T-helper 17 cell (primary cell): ENCODE measurements at places on chromosomes 12 and 14.

DNA sequence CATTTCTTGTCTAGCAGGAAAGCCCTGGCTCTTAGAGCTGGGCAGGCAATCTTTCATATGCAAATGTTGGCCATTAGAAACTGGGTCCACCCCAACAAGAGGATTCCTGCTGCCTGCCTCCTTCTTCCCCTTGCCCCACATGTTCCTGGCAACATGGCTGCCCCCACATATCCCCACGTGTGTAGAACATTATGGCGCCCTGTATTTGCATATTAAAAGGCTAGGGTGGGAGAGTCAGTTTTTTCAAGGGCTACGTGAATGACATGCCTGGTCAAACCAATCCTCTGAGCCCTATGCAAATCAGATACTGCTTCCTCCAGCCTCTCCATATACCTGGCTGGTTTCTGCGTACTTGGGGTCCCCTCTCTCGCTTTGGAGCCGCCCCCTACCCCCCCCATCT, 514.0 kb downstream of the FUT8 start:
- DNase-seq, result no peak

- DNase-seq, result peak; percentile 72
Observed at GRCh38 chr12:48814262-48815125, 3.8 kb upstream of the CACNB3 start.

DNA sequence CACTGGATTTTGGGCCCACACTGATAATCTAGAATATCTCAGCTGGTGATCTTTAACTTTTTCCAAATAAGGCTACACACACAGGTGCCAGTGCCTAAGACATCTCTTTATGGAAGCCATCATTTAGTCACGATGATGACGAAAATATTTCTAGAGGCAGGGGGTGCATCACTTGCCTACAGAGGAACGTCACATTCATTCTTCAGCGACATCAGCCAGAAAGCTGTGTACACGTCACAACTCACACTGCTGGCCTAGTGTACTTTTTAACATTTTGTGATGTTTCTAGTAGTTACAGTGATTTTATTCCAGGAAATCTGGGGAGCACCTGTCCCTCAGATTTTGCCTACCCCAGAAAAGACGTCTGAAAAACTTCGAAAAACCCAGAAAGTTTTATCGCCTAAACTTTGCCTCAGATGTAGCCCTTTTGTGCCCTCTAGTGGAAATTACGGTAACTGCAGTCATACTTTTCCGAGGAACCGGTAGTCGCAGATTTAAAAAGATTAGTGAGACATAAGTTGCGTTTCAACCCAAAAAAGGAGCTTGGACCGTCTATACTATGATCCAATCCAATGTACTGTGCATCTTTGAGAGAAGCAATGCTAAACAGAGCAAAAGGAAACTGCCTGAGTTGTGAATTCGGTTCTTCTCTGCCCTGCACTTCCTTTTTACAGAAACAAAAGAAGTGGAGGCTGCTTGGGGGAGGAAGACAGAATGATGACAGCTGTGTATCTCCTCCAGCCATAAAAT, 64.3 kb upstream of the STON2 start:
- peak; percentile 52 for DNase-seq

GRCh38 chr12:6534695-6534944, 303 bp downstream of the GAPDH start:
- no peak for DNase-seq

DNA sequence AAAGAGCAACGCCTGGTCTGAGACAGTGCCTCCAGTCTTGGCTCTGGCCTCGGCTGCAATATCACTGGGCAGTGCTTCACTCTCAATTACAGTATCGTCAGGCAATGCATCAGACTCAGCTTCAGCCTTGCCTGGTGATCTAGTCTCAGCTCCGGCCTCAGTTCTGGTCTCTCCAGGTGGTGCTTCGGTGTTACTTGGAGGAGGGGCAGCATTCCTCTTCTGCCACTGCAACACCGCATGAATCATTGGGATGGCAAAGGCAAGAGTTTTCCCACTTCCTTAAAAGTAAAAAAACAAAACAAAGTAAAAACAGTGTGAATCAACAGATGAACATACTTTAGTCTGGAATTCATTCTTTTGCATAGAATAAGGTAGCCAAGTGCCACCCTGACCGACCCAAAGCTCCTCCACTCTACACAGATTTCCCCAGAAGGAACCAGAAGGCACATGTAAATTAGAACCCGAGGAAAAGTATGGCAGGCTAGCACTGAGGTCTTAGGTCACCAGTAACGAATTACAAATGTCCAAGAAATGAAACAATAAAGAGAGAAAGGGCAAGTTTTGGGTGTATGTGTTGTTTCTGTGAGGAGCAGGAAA, 18.6 kb downstream of the DDX24 start:
- DNase-seq, result no peak

- DNase-seq, result no peak
Observed at GRCh38 chr12:32535288-32535999, 136.1 kb downstream of the FGD4 start.

DNA sequence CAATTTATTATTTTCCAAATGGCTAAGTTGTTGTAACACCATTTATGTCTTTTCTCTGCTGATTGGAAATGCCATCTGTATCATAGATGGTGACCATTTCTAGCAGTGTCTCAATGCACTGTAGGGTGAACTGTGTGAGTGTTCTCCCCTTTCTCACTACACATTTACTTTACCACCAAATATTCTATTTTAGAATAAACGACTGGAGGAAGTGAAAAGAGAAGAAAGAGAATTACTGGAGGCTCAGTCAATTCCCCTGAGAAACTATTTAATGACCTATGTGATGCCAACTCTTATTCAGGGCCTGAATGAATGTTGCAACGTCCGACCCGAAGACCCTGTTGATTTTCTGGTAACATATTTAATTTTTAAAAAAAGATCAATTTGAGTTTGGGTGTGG, 15.5 kb upstream of the PAPOLA start:
- no peak for DNase-seq

DNA sequence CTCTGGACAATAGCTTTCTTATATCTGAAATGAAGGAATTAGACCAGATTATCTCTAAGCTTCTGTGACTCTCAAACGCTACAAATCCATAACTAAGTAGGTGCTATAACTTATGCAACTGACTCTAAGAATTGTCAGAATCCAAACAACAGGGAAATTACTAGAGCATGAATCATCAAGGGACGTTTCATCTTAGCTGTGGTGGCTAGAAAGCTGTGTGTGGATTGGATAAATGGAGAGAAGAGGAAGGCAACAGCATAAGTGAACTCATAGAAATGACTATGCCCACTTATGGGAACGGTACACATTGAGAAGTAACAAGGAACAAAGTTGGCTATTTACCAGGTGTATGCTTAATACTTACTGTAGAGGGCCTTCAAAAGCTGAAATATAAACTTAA, 96.0 kb upstream of the NEDD1 start:
- DNase-seq, result no peak

DNA sequence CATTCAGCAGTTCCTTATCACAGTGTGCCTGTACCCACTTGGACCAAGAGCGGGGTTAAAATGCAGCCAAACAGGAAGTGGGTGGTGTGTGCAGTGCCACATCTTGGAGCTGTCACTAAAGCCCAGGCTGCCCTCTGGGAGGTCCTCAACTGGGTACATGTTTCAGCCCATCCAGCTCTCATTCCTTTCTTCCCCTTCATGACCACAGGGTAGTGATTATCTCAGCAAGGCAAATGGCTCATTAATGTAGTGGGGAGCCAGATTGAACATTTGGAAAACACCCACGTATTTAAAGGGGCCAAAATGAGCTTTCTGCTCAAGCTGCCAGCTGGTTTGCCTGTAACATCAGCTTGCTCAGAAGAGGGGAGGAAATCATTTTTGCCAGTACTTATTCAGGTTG, 210.8 kb upstream of the BTG1 start:
- no peak for DNase-seq

- no peak for DNase-seq
Observed at GRCh38 chr14:77151245-77151644, 9.7 kb upstream of the ZDHHC22 start.

- no peak for DNase-seq
Observed at GRCh38 chr14:100388103-100389054, 65.2 kb downstream of the SLC25A47 start.
